SIG-M5 (cell line): ENCODE measurements at places on chromosomes 1 and 21.
A peak's percentile ranks its signal among the peaks of the same experiment; 100 is the strongest.

DNA sequence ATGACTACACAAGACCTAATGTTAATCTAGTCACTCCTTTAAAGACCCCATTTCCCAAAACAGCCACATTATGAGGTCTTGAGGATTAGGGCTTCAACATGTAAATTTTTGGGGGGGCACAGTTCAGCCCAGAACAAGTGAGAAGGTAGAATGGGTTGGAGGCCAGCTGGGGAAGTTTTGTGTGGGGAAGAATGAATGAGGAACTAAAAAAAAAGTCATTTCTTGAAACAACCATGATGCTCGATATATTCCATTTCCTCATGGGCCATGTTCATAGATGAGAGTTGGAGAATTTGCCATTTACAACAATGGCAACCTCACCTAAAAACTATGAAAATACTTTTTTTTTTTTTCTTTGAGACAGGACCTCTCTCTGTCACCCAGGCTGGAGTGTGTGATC, 14.5 kb downstream of the NLRP3 start:
- DNase-seq, result no peak

- DNase-seq, result no peak
Measured at GRCh38 chr1:76799700-76800099, 67.6 kb upstream of the ST6GALNAC5 start.

DNA sequence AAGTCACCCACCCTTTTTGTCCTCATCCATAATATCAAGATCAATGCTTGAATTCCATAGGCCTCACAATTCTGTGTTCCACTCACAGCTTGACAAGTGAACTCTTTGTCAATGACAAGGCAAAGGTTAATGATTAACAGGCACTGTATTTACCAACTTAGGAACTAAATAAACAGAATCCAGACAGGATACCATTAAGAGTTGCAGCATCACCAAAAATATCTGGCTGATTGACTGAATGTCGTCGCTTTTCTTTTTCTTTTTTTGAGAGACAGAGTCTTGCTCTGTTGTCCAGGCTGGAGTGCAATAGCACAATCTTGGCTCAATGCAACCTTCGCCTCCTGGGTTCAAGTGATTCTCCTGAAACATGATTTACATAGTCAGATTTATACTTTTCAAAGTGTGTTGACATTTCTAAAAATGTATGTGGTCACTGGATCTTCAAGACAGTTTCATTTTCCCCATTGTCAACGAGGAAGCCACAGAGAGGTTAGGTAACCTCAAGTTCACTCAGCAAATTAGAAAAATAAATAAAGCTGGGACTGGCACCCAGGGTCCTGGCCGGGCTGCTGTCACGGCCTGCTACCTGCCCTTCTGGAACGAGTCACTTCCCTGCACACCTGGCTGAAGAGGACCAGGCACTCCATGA, 81.0 kb downstream of the PDE9A start:
- DNase-seq, result no peak

- DNase-seq, result no peak
Measured at GRCh38 chr1:224780736-224781135, 148.7 kb upstream of the DNAH14 start.

- DNase-seq, result no peak
Measured at GRCh38 chr1:167922611-167923074, 8.7 kb upstream of the ADCY10 start.

DNA sequence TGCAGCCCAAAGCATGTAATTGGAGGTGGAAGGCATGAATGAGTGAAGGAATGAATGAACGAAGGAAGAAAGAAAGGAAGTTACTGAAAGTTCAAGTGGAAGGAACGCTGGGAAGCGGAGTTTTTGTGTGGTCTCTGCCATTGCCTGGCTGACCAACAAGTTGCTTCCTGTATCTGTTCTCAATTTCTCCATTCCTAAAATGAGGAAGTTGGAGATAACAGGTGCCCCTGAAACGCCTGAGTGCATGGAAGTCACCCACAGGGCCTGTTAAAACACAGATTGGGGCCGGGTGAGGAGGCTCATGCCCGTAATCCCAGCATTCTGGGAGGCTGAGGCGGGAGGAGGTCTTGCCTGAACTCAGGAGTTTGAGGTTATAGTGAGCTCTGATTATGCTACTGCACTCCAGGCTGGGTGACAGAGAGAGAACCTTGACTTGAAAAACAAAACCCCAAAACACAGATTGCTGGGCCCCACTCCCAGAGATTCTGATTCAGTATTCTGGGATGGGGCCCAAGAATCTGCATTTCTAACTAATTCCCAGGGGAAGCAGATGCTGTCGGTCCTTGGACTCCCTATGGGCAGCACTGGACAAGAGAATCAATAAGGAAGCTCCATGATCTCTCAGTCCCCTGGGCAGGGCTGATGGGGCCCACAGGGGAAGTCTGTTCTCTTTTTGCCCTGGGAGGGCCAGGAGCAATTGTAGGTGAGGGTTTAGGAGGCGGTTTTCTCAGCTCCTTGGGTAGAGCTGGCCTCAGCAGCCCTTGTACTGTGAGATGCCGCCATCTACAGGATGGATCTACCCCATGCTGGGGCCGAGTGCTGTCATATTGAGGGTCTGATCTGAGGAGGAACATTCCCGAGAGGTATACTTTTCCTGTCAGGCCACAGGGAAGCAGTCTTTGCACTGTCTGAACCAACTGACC, 3.3 kb upstream of the CNR2 start:
- no peak for DNase-seq

DNA sequence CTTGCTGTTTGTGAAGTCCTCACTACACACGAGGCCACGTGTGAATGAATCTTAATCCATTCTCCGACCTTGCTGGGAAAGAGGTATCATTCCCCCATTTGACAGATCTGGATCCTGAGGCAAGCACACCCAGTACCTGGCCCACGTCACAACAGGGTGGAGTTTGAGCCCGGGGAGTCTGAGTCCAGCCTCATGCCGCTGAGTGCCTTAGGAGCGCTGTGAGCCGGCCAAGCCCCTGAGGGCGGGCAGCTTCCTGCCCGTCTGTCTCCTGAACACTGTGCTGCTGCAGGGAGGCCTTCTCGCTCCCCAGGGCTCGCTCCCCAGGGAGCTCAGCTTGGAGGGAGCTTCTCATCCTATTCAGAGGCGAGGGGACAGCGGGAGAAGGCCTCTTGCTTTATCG, 29.7 kb downstream of the SLC45A1 start:
- no peak for DNase-seq

GRCh38 chr1:213335084-213335483, 284.0 kb downstream of the RPS6KC1 start:
- no peak for DNase-seq

DNA sequence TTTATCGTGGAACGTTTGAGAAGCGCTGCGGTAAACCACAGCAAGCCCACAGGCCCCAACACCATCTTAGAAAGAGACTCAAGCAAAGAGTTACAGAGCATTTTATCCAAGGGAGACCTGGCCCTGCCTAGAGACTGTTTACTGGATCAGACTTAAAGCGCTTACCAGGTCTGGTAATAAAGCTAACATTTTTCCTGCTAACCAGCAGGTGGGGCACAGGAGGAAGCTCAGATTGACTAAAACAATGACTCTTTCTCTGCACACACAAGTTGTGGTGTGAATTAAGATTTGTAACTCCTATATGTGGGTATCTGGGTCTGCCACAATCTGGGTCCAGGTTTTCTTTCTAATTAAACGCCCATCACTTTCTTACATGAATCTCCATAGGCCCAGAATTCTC, 136.5 kb upstream of the ETS2 start:
- DNase-seq, result no peak

- no peak for DNase-seq
Measured at GRCh38 chr1:3055051-3055450, 14.0 kb upstream of the PRDM16 start.

- DNase-seq, result no peak
Measured at GRCh38 chr1:78843111-78843510, 163.4 kb downstream of the ADGRL4 start.

DNA sequence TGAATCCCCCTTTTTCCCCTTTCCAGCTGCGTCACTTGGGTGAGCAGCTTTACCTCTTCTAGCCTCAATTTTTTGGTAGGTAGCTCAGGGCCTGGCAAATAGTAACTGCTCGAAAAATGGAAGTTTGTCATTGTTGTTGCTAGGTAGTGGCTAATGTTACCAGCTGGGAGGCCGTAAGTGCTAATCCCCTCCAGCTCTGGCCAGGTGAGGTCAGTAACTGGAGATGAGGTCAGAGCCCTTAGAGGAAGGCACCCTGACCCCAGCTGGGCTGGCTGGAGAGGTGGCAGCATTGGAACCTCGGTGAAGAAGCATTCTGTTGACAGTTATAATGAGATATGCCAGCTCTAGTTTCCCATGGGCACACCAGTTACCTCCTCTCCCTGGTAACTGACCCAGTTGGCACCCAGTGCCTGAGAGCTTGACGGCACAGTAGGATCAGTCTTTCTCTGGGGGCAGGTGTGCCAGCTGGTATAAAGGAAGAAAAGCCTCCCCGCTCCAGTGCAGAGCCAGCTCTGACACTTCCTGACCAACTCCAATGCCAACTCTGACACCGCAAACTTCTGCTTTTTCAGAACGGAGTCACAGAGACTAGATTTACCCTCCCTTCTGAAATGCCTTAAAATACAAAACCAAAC, 35.0 kb upstream of the SLC2A1 start:
- no peak for DNase-seq

GRCh38 chr1:1539310-1540089, 924 bp downstream of the TMEM240 start:
- no peak for DNase-seq

- peak; percentile 25 for DNase-seq
Measured at GRCh38 chr1:44068442-44068921, 37.2 kb upstream of the SLC6A9 start.

- no peak for DNase-seq
Measured at GRCh38 chr1:93976711-93977597, 67.7 kb upstream of the GCLM start.

DNA sequence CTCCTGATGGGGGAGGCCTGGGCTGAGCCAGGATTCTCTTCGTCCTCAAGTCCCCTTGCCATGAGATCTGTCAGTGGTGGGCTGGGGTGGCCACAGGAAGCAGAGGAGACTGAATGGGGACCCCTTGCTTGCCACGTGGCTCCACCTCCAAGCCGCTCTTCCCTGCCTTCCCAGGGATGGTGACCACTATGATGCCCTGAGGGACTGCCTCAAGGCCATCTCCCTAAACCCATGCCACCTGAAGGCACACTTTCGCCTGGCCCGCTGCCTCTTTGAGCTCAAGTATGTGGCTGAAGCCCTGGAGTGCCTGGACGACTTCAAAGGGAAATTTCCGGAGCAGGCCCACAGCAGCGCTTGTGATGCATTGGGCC, 20.9 kb upstream of the TMEM222 start:
- no peak for DNase-seq
